ENCODE measurements at places on chromosomes 6 and 20. TPM values are rescaled to one million over a fixed set of nuclear protein-coding genes. Genes with fewer than 3 reads are reported as not detected.

LY6G6D gene
- not detected for total RNA-seq

HLA-DRB5 gene
- total RNA-seq: 3.0 TPM

FAM83B gene
- total RNA-seq: 0.23 TPM

CDS2 gene
- total RNA-seq: 104 TPM

GABRR1 gene
- total RNA-seq: 0.46 TPM

DCBLD1 gene
- 16.4 TPM for total RNA-seq

PAK5 gene
- total RNA-seq: 33.0 TPM

DOK5 gene
- 26.8 TPM for total RNA-seq

SRMS gene
- not detected for total RNA-seq

TRIM40 gene
- not detected for total RNA-seq

KCNQ5 gene
- total RNA-seq: 5.5 TPM

HRH3 gene
- total RNA-seq: 2.3 TPM

EEF1A2 gene
- total RNA-seq: 313 TPM

ELOVL4 gene
- total RNA-seq: 73.6 TPM

FAM209B gene
- not detected for total RNA-seq

ISM1 gene
- total RNA-seq: 2.8 TPM

OR10C1 gene
- not detected for total RNA-seq

AIF1 gene
- 22.6 TPM for total RNA-seq

TXLNB gene
- 1.2 TPM for total RNA-seq

SLC13A3 gene
- total RNA-seq: 6.9 TPM

RNF182 gene
- total RNA-seq: 33.0 TPM

WASF1 gene
- total RNA-seq: 66.4 TPM

HMGCLL1 gene
- 62.5 TPM for total RNA-seq

LHFPL5 gene
- 2.1 TPM for total RNA-seq

ORC3 gene
- 48.2 TPM for total RNA-seq

KIF16B gene
- 19.6 TPM for total RNA-seq

MYCT1 gene
- total RNA-seq: 4.4 TPM

FAM83D gene
- 4.8 TPM for total RNA-seq

C6orf58 gene
- total RNA-seq: 1.2 TPM

DAAM2 gene
- total RNA-seq: 30.4 TPM

MUC21 gene
- total RNA-seq: not detected

PRKN gene
- total RNA-seq: 10.8 TPM

CCN2 gene
- total RNA-seq: 5.5 TPM

TCF15 gene
- 0.23 TPM for total RNA-seq

COL9A3 gene
- 7.8 TPM for total RNA-seq

TTLL9 gene
- 7.4 TPM for total RNA-seq

DEFB112 gene
- not detected for total RNA-seq

IL17F gene
- not detected for total RNA-seq

OPRM1 gene
- total RNA-seq: 56.7 TPM

MAFB gene
- total RNA-seq: 4.2 TPM

HAO1 gene
- not detected for total RNA-seq

MUCL3 gene
- not detected for total RNA-seq

CDC5L gene
- 37.4 TPM for total RNA-seq

C6orf62 gene
- total RNA-seq: 122 TPM

SYNDIG1 gene
- 18.0 TPM for total RNA-seq
